MG63 (cell line): ENCODE measurements at places on chromosomes 6 and 20. TPM values are rescaled to one million over a fixed set of nuclear protein-coding genes. Genes with fewer than 3 reads are reported as not detected.

GRCh38 chr20:61934716-61935530 lies 130.8 kb downstream of the TAF4 start:
- no peak for DNase-seq

GRCh38 chr6:85494547-85495536 lies 45.0 kb downstream of the NT5E start:
- no peak for DNase-seq

DNA sequence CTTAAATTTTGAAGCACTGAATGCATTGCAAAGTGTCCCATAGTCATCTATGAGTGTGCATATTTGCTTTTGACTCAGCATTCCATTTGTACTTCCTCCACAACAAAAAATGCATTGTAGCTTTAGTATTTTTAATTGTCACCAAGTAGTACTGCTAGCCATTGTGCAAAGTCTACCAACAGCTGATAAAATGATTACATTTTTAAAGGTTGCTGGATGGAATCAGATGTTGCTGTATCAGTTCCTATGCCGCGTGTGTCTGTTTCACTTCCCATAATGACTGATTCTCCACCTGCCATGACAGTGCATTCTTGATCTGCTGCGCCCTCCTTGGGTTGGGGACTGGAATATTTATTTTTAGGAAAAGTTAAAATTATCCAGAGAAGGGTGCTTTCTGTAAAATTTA lies 41.2 kb downstream of the SLX4IP start:
- no peak for DNase-seq

DNA sequence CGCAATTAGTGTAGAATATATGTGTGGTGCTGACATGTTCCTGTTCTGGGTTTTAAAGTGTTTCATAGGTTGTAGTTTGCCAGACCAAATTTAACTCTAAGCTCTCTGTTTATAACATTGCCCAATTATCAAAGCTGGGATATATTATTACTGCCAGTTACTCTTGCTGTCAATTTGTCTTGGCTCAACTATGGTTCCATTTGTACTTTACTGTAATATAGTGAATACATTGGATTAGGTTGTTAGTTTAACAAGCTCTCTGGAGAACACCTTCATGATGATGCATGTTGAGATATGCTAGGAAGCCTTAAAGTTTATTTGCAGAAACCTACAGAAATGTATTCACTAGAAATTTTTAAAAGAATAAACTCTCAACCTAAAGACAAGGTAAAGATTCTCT lies 259.6 kb downstream of the ZFAND3 start:
- DNase-seq = no peak

GRCh38 chr6:156779206-156780094 lies 2.3 kb downstream of the ARID1B start:
- peak; percentile 43 for DNase-seq

- no peak for DNase-seq
Measured at GRCh38 chr6:106823732-106824351, 150.7 kb downstream of the CD24 start.

GRCh38 chr6:125952764-125953501 lies 3.6 kb upstream of the HINT3 start:
- peak; percentile 51 for DNase-seq

- DNase-seq = peak; percentile 71
Measured at GRCh38 chr6:132797951-132798868, at the start of gene SLC18B1. SLC18B1 (minus strand) TSS chr6:132798637; CDS start chr6:132798456, 181 bp downstream.

- no peak for DNase-seq
Measured at GRCh38 chr6:2404211-2404929, 159.0 kb upstream of the GMDS start.

DNA sequence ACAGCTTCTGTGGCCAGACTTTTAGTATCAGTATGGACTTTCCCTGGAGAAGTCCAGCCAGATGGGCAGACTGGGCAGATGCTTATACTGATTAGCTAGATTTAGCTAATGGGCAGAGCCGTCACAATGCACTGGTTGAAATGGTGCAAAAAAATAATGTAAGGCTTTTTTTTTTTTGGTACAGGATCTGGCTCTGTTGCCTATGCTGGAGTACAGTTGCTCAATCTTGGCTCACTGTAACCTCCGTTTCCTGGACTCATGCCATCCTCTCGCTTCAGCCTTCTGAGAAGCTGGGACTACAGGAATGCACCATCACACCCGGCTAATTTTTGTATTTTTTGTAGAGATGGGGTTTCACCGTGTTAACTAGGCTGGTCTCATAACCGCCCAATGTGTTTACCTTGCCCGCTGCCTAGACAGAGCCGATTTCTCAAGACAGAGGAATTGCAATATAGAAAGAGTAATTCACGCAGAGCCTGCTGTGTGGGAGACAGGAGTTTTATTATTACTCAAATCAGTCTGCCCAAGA lies 16.4 kb upstream of the KIFC1 start:
- DNase-seq = peak; percentile 72

- DNase-seq = no peak
Measured at GRCh38 chr6:46052479-46052878, 36.8 kb upstream of the CLIC5 start.

GRCh38 chr6:14921878-14922671 lies 323.8 kb upstream of the JARID2 start:
- DNase-seq = peak; percentile 71

DNA sequence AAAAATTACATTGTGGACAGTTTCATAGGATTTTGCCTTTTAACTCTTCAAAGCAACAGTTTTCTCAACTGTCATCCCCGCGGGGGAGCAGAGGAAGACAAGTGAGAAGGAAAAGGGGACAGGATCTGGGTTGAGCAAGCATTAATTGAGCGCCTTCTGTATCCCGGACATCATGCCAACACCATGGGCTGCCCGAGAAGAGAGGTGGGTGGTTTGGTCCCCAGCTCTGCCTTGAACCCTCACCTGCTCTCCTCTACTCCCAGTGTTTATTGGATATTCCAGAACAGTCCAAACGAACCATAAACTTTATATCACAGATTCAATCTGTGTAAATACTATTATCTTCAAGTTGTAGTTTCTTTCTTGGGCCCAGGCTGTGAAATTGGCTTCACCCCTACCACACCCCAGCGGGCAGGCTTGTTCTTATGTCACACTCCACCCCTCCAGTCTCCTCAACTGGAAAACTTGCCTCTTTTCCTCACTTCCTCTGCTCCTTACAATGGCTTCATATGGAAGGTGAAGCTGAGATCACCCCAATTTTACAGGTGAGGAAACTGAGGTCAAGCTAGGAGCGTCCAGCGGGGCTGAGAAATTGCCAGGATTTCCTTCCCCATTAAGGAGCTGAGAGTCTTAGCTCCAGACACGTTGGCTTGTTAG lies 6.0 kb downstream of the PCK1 start:
- DNase-seq = no peak

- no peak for DNase-seq
Measured at GRCh38 chr6:170038708-170039107, 252.2 kb downstream of the DLL1 start.

GRCh38 chr6:157699777-157700636 lies 123.0 kb upstream of the SNX9 start:
- DNase-seq = no peak

GRCh38 chr6:135161411-135162395 lies 19.4 kb upstream of the MYB start:
- DNase-seq = no peak

GRCh38 chr20:49541733-49542513 lies 26.0 kb downstream of the PTGIS start:
- DNase-seq = peak; percentile 52

DNA sequence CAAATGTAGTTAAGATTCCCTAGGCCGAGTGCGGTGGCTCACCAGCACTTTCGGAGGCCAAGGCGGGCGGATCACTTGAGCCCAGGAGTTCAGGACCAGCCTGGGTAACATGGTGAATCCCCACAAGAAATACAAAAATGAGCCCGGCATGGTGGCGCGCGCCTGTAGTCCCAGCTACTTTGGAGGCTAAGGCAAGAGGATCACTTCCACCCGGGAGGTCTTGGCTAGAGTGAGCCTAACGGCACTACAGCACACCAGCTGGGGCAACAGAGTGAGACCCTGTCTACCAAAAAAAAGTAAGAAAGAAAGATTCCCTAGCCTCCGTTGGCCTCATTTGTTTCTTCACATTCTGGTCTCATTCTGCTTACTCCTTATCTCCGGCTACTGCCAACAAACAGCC lies 1.2 kb downstream of the ESF1 start:
- DNase-seq = no peak

DNA sequence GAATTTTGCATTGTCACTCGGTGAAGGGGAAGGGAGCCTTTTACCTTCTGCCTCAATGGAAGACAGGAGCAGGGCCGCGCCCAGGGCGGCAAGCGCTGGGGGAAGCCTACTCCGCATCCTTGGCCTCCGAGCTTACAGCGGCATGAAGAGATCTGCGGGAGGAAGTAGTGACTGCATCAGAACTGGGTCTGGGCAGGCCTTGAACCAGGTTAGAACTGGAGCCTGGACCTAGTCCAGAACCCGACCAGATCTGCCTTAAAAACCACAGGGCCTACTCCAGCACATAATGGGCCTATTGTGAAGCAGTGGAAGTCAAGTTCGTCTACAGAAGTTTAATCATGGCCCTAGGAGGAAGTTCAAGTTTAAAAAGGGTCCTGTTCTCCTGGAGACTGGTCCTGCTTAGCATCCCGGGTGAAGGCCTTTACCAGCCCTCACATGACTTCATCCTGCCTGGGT lies 3.1 kb downstream of the COL12A1 start:
- peak; percentile 47 for DNase-seq

The ERGIC3 gene
- 392 and 530 TPM in 2 replicates for total RNA-seq

The CRISP2 gene
- total RNA-seq = not detected in 2 replicates

The BTNL2 gene
- total RNA-seq = not detected in 2 replicates

The RHAG gene
- not detected in 2 replicates for total RNA-seq

The SASH1 gene
- total RNA-seq = 31.8 and 39.1 TPM in 2 replicates

The ELMO2 gene
- total RNA-seq = 29.5 and 41.7 TPM in 2 replicates

The MLN gene
- total RNA-seq = not detected in 2 replicates

The FAM162B gene
- total RNA-seq = 0.26 TPM in 1 of 2 replicates, not detected in the other

The GJA10 gene
- total RNA-seq = not detected in 2 replicates

The PLN gene
- total RNA-seq = not detected in 2 replicates
